EL (cell line): ENCODE measurements at places on chromosomes 11 and 22.
A peak's percentile ranks its signal among the peaks of the same experiment; 100 is the strongest.

DNA sequence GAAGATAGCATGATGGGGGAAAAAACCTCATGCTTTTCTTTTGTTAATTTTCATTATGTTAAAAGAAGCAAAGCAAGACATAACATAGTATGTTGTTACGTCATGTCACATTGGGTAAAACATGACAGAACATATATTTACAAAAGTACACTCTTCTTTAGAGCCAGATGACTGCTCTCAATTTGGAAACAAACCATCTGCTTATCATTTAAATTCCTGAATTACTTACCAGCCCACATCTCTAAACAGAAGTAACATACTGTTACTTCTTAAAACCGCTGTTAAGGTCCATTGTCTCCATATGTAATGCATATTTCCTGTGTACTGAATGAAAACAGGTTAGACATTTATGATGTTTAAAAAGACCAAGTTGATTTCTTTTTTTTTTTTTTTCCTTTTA is 100.0 kb downstream of the TMEM135 start:
- no peak for DNase-seq

- no peak for DNase-seq
Measured at GRCh38 chr11:123190518-123190917, 4.5 kb downstream of the CLMP start.

DNA sequence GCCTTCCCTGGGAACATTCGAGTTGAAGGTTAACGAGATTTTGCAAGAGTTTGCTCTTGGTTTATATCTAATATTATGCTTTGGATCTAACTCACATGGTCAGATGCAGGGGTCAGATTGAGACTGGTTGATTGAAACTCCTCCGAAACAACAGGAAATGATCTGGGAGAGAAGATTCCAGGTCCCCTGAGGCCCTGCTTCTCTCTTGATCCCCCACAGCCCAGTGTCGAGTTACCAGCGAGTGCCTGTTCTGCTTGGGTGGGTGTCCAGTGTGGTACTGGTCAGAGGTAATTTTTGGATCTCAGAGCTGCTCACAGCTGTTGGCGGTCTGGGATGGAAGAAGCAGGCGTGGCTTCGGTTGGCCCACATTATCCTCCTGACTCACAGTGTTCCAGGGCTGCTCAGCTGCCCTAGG is 9.2 kb downstream of the FBLN1 start:
- peak; percentile 75 for DNase-seq

- no peak for DNase-seq
Measured at GRCh38 chr11:113338730-113339129, 24.3 kb downstream of the TTC12 start.

DNA sequence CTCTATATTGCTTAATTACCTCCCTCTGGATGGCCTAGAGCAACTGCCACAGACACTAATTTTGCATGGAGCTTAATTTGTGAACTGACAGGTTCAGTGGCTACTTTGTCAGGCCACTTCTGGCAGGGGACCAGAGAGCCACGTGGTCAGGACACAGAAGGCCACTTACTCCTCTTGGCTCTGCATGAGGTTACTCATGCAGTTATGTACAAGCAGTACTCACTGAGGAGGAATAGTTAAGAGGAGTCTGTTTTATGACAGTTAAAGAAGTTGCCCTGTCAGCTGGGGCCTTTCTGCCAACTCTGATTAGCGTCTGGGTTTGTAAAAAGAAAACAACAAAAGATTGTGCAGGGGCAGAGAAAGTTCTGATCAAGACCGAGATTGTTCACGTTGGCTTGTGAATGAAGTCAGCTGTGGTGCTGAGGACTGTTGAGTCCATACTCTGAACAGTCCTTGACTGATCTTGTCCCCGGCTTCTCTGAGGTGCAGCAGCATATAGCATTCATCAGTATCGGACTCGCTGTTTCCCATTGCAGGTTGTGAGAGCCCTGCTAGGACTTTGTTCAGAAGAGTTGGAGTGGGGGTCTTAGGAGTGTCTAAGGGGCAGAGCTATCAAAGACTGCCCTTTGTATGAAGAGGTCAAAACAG is 41.4 kb downstream of the PPFIBP2 start:
- no peak for DNase-seq

DNA sequence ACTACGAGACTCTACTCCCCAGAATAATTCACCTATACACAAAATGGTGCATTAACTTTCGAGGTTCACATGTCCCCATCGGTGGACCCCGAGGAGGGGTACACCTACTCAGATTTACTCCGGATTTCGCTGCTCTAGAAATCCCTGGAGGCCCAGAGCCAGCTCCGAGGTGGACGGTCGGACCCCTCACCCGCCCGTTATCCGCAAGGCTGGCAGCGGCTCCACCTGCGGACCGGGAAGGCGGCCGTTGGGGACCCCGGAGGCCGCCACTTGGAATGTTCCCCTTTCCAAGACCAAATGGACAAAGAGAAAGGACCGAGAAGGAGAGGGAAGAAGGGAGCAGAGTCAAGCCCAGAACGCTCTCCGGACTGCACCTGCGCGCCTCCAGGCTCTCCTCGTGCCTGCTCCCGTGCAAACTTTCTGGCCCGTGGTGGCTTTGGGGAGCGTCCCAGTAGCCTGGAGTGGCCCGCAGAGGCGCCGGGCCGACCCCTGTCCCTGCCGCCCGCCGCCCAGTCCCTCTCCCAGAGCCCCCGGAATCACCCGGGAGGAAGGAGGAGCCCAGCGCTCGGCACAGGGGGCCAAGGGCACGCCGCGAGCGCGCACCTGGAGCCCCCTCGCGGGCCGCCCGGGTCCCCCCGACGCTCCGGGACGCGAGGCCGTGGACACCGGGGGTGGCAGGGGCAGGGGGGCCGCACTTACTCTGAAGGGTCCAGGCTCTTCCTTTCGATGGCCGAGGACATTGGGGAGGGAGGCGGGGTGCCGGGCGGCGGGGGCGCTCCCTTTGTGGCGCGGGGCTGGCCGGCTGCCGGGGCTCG is 23.0 kb downstream of the LMO2 start:
- DNase-seq: no peak

DNA sequence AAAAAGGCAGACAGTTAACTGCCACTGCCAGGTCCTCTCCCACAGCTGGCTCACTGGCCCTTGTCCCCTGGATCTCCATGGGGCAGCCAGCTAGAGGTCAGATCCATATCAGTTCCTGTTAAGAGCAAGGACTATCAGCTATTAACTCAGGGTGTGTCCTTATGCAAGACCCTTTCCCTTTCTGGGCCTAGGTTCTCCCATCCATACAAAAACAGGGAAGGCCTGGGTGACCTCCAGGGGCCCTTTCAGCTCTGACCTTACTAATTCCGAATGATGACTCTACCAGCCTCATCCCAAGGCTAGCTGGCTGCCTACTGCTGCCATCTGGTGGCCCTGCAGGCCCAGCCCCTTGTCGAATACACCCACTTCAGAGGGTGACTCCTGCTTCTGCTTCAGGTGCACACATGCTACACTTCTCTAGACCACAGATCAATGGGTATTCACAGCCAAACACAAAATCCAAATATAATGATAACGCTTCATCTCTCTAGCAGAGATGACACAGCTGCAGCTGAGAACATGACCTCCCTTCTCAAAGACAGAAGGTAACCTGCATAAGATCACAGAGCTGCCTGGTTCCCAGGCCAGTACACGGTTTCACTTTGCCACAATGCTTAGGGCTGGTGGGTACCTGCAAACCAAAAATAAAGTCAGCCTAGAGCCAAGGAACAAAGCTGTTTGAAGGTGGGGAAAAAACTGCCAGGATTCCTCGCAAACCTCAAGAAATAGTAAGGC is 34.1 kb downstream of the SERGEF start:
- DNase-seq: peak; percentile 47

- DNase-seq: peak; percentile 44
Measured at GRCh38 chr22:19121631-19122142, 525 bp downstream of the DGCR2 start.

- DNase-seq: no peak
Measured at GRCh38 chr22:30855677-30856518, 112.7 kb downstream of the MORC2 start.

DNA sequence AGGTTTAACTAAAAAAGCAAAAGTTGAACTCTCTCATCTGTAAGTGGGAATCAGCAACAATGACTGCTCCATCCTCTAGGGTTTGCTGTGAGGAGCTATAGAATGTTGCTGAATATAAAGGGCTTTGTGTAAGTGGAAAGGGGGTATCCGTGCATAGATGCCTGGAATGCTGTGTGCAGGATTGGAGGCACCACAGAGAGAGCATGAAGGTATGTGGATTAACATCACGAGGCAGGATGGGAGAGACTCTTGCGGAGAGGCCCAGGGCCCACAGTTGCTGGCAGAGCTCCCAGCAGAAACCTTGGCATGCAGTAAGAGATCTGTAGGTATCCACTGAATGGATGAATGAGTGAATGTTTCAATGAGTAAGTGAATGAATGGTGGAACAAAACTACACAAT is 298.7 kb upstream of the DDI1 start:
- no peak for DNase-seq

DNA sequence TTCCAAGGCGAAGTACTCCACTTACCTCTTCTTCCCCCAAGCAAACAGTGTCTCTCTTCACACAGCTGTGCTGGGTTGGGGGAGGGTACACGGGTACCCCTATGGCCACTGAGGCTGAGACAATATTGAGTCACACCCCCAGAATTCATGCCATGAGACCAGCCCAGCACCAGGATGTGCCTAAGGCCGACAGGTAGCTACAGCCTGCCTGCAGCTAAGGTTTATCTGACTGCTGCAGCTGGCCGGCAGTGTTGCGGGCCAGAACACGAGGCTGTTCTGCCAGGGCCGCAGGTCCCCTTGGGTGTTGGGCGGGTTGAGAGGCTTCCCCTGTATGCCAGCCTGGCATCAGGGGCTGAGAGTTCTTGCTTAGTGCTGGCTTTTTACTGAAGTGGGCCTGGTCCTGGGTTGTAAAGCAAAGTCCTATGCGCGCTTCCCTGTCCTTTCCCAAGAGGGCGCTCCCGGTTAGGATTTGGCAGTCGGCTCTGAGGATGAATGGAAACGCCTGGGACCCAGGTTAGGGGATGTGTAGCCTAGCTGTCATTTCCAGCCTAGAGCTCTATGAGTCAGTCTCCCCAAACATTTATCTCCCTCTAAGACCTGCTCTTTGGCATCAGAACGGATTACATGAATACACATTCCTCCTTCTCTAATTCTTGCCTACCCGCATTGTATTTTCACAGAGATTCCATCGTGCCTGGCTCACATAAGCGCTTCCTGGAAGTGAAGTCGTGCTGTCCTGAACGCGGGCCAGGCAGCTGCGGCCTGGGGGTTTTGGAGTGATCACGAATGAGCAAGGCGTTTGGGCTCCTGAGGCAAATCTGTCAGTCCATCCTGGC is 7.1 kb downstream of the USP18 start:
- DNase-seq: peak; percentile 99

- no peak for DNase-seq
Measured at GRCh38 chr22:19971276-19972124, 29.9 kb upstream of the TXNRD2 start.

- DNase-seq: peak; percentile 13
Measured at GRCh38 chr11:131423688-131424087, 53.3 kb downstream of the NTM start.

DNA sequence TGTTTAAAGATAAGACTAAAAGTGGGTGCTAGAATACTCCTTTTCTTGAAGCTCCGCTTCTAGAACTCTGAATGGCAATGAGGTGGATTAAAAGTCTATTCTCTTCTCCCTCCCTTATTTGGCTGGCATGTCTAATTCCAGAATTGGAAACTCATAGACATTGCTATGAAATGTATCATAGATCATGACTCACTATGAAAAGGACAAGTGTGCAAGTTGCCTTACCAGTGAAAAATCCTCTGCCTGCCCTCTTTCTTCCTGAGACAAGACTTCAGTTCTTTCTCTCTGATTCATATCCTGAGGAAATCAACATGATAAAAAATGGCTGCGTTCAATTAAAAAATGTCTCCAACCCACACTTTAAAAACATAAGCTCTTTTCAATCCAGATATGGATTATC is 73.2 kb upstream of the BLID start:
- peak; percentile 97 for DNase-seq

GRCh38 chr22:30947816-30948454 is 20.6 kb downstream of the MORC2 start:
- DNase-seq: peak; percentile 34

DNA sequence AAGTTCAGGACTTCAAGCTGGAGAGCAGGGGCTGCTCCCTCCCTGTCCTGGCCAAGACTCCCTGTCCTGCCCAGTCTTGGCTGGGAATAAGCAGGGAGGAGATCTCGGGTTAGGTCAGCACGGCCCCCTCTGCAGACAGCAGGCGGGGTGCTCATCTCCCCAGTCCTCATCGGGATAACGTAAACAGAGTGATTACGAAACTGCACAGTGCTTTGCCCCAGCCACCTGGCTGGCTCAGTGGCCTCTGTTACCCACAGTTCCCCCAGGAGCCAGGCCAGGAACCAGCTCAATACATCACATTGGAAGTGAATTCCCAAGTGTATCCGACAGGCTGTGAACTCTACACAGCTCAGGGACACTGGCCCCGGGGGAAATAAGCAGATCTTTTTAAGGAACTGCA is 42.7 kb upstream of the KCNJ11 start:
- no peak for DNase-seq

DNA sequence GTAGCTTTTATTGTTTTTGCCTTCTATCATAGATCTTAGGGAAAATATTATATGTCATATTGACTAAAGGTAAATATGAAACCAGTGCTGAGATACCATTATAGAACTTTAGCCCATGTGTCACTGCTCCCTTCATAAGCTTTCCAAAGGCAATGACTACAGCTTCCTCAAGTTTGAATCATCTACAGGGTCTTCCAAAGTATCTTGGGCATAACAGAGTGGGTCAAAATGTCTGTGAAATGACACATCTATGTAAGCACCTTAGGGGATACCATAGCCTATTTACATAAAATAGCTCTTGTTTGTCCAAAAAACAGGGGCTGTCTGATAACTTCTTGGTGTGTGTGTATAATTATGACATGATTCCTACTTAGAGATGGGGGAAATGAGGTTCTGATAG is 52.5 kb downstream of the RELT start:
- no peak for DNase-seq
